ENCODE measurements at places on chromosomes 13 and 19. TPM values are rescaled to one million over a fixed set of nuclear protein-coding genes. Genes with fewer than 3 reads are reported as not detected.

DNA sequence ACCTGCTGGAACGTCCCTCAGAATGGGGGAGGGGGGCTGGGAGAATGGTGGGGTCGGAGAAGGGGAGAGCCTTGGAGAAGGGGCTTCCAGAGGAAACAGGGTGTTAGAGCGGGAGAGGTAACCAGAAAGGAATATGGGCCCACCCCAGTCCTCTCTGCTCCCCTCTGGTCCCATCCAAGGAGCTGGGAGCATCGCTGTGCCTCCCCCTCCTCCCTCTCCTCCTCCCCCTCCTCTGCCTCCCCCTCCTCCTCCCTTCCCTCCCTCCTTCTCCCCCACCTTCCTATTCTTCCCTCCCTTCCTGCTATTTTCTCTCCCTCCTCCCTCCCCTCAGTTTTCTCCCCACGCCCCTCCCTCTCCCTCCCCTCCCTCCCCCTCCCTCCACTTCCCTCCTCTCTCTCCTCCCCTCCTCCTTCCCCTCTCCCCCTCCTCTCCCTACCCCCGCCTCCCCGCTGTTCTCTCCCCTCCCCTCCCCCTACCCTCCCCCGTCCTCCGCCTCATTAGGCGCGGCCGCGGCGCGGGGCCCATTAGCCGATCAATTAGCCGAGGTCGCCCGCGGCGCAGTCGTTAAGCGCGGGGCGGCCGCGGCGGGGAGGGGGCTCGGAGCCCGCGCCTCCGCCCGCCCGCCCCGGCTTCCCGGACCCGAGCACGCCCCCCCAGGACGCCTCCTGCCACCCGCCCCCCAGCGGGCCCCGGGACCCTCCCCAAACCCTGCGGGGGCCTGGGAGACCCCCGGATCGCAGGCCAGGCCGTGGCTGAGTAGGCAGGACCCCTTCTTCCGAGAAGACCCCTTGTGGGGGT lies 15.4 kb downstream of the TLE5 start:
- DNase-seq, result no peak

Gene CABP5
- total RNA-seq, result not detected

- peak; percentile 90 for DNase-seq
These were observed 12.9 kb downstream of the SPC24 start for GRCh38 chr19:11142528-11143171.

DNA sequence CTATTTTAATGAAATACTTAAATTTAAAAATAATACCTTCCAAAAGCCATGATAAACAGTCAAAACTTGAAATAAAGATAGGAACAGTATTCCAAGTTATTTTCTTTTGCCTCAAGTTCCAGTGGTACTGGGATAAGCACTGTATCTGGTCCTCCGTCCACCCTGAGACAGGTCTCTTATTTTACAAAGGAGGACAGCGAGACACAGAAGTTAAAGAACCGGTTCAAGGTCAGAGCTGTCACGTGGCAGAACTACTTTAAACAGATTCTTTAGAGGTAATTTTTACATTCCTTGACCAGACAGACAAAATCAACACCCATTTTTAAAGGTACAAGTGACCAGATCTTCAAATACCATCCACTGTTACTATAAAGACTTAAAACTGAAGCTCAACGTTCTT lies 10.4 kb upstream of the DOCK9 start:
- DNase-seq, result no peak
